Fibroblast of upper back skin (primary cell): ENCODE measurements at places on chromosomes 16 and 17.
A peak's percentile ranks its signal among the peaks of the same experiment; 100 is the strongest.

DNA sequence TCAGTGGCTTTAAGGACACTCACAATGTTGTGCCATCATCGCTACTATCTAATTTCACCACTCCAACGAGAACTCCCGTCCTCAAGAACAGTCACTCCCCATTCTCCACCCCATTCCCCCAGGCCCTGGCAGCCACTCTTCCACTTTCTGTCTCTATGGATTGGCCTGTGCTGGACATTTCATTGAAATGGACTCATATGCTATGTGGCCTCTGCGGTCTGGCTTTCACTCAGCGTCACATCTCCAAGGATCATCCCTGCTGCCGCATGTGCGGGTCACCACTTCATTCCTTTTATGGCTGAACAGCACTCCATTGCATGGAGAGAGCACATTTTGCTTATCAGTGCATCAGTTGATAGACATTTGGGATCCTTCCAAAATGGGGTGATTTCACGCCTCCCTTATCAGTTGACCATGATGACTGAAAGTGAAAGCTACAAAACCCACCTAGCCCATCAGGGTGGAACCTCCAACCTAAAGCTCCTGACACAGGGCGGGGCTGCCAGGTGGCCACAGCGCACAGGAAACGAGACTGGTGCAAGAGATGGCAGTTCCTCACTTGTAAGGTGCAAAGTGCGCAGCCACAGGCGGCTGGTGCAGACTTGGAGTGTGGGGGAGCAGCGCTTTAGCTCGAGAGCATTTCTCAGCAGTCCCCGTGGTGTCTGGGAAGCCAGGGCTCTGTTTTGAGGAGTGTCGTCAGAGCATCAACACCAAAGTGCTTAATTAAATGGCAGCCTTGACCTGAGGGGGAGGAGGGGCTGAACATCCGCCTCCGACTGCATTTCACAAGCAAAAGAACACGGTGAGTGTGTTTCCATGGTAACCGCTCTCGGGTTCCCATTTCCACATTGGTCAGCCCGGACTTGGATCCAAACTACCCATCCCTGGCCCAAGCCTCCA, 23.8 kb downstream of the COTL1 start:
- DNase-seq = no peak

DNA sequence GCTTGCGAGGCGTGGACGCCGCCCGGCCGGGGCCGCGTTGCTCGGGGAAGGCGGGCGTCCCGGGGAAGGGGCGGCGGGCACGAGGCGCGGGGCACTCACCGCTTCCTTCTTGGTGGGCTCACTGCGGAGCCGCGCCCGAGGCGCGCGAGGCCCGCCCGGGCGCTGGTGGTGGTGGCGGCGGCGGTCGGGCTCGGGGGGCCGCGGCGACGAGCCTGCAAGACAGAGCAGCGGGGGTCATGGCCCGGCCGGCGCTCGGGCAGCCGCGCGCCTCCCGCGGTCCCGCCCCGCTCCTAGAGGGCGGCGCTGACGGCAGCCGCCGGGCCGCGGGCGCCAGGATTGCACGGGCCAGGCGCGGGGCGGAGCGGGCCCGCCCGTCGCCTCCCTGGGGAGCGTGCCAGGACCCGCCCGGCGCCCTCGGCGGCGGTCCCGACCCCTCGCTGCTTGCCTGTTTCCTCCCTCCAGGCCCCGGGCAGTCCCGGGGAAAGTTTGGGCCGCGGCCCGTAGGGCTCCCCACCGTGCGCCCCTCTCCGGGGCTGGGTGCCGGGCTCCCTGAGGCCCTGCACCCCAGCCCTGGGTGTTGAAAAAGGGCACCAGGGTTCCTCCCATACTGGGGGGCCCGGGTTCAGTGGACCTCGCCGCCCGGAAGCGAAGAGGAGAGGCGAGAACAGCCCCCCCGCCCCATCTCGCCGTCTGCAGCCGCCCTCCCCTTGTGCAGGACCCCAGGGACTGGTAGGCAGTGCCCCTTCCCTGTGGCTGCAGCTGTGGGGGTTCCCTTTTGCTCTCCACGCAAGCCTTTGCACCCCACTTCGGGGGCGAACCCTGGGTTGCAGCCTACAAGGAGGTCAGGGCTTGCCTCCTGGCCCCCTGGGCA, at the start of gene C16orf74:
TSS of gene C16orf74 (minus strand) at position 270 of the 871 bp plus-strand sequence. CDS start 15,879 bp downstream, outside the sequence.
- peak; percentile 36 for DNase-seq

GRCh38 chr17:601244-601925, 113.3 kb downstream of the VPS53 start:
- DNase-seq = peak; percentile 83

DNA sequence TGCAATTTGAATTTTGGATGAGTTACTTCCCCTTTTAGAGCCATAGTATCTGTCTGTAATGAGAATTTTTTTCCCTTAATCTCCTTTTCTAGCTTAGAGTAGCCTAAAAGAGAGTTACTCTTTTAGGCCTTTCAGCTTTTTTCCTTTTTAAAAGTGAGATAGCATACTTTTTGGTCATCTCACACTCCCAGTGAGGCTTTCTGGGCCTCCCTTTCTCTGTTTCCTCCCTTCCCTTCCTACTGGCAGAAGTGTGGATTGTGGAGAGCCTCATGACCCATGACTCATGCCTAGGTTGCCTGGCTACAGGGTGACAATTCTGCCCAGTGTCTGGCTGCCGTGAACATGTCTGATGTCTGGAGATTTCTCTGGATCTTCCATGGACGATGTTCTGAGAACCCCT, 15.2 kb downstream of the KRT23 start:
- DNase-seq = peak; percentile 71

GRCh38 chr17:41739661-41740352, 5.4 kb upstream of the HAP1 start:
- peak; percentile 14 for DNase-seq

DNA sequence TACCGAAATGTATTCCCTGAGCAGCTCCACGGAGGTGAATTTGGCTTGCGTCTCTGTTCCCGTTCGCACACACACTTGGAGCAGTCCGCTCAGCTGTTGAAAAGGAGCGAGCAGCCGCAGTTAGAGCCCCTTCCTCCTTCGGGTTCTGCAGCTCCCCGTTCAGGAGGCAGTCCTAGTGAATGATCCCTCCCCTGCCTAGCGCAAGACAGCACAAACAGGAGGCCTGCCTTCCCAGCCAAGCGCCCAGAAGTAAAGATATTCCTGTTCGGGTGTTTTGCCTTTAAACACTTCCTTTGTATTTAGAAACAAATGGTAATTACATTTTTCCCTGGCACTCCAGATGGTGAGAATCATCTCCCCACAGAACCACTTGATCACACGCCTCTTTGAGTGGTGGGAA, 64.7 kb downstream of the ABCC12 start:
- DNase-seq = no peak

DNA sequence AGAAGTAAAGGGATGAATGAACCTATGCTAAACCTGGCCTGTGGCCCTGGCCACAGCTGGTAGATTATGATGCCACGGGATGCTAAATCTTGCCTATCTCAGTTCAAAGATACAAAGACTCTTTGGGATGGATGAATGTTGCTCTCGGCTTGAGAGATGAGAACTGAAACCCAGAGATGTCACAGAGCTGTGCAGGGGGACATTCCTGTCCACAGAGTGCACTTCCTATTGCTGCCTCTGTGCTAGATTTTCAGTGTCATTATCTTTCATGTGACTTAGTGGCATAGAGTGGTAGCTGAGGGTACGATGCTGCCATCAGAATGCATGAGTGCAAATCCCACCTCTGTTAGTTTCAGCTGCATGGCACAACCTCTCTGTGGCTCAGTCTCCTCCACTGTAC, 2.3 kb upstream of the MT1M start:
- no peak for DNase-seq

GRCh38 chr16:67764158-67764667, 42.1 kb downstream of the RANBP10 start:
- no peak for DNase-seq

GRCh38 chr17:53142890-53143289, 679.8 kb upstream of the KIF2B start:
- DNase-seq = no peak

DNA sequence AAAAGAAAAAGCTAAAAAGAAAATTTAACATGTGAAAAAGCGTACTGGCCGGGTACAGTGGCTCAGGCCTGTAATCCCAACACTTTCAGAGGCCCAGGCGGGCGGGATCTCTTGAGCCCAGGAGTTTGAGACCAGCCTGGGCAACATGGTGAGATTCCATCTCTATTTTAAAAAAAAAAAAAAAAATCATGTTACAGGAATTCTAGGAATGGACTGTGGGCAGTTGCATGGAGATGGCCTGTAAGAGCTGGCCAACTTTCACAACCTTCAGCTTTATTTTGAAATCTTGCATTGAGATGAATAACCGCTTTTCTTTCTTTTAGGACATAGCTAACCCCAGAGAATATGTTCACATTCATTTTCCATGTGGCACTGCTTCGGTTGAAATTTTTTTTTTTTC, 8.2 kb upstream of the CIAO3 start:
- peak; percentile 80 for DNase-seq
